ENCODE measurements at places on chromosomes 12 and 14. TPM values are rescaled to one million over a fixed set of nuclear protein-coding genes. Genes with fewer than 3 reads are reported as not detected.
A peak's percentile ranks its signal among the peaks of the same experiment; 100 is the strongest.

PRPH gene
- total RNA-seq: 2.3 TPM

POTEM gene
- not detected for total RNA-seq

C12orf56 gene
- total RNA-seq: not detected

SLC38A4 gene
- total RNA-seq: 2.7 TPM

EGLN3 gene
- 0.72 TPM for total RNA-seq

- H3K27me3 ChIP-seq: no peaks in the 10 kb centered on the region
- H3K4me3 ChIP-seq: no peak overlapping the region
- H3K27ac ChIP-seq: no peak overlapping the region
- no peaks in the 10 kb centered on the region for H3K36me3 ChIP-seq
- H3K4me1 ChIP-seq: peaks cover 33% of the 10 kb centered on the region
Observed at GRCh38 chr12:27012982-27013255, 1.3 kb downstream of the TM7SF3 start.

- peaks cover 4% of the 10 kb centered on the region for H3K4me1 ChIP-seq
- no peaks in the 10 kb centered on the region for H3K36me3 ChIP-seq
- no peak overlapping the region for H3K4me3 ChIP-seq
- no peak for DNase-seq
- H3K27me3 ChIP-seq: no peaks in the 10 kb centered on the region
Observed at GRCh38 chr12:115303723-115304309, 619.8 kb upstream of the TBX3 start.

GRCh38 chr14:105155681-105156413 is 12.7 kb downstream of the JAG2 start:
- no peak overlapping the region for H3K4me3 ChIP-seq
- H3K36me3 ChIP-seq: no peaks in the 10 kb centered on the region
- no peak overlapping the region for H3K27ac ChIP-seq
- H3K27me3 ChIP-seq: peaks cover 5% of the 10 kb centered on the region
- H3K4me1 ChIP-seq: no peaks in the 10 kb centered on the region

DNA sequence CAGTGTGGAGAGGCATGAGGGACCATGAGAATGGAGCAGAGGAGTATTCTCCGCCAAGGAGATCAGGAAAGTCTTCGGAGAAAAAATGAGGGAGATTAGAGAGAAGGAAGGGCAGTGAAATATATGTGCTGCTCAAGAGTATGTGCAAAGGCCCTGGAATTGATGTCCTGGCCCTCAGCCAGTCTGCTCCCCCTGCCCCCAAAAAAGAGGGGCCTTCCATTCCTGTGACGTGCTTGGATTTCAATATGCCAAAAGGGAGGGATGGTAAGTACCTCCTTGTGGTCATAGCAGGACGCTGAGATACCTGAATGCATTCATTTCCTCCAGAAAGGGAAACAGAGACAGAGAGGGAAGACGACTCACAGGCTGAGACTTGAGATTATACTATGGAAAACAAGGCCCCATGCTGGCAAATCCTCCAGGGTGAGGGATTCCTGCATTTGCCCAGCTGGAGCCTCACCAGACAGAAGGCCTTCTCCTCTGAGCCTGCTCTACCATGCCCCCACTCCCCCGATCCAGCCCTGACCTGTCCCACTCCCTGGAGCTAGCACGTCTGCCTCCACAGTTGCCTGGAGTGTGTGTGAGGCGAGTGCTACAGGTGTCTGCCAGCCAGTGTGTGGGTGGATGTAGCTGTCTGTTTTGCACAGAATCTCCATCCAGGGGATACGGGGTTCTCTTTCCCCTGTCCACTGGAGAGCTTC is 3.9 kb upstream of the RARG start:
- no peak for DNase-seq
- peaks cover 14% of the 10 kb centered on the region for H3K4me1 ChIP-seq
- H3K36me3 ChIP-seq: no peaks in the 10 kb centered on the region
- H3K4me3 ChIP-seq: no peak overlapping the region
- H3K27ac ChIP-seq: no peak overlapping the region
- no peaks in the 10 kb centered on the region for H3K27me3 ChIP-seq

DNA sequence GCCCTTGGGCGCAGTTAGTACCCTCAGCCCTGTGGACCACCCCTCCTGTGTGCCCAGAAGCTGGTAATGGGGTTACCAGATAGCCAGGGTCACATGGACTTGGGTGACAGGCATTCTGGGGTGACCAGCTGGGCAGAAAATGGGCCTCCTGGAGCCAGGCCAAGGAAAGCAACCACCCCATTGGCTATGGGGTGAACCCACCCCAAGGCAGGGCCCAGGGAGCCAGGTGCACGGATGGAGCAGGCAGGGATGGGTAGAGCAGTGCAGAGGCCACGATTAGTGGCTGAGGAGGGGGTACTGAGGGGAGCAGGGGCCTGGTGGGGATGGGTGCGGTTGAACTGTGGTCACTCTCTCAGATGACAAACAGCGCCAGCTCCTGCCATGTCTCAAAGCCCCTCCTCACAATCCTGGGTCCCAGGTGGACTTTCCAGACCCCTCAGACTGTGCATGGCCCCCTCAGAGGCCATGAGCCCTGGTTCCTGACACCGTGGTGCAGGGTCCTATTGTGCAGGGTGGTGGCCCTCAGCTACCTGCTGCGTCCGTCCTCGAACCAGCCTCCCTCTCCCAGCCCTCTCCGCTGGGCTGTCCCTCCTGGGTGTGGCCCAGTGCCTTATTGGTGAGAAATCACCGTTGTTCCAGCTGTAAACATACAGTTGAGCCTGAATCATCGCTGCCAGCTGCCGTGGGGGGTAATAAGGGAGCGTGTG is 23.4 kb upstream of the BEGAIN start:
- H3K4me3 ChIP-seq: no peak overlapping the region
- peak; percentile 5 for DNase-seq
- H3K4me1 ChIP-seq: no peaks in the 10 kb centered on the region
- no peak overlapping the region for H3K27ac ChIP-seq

DNA sequence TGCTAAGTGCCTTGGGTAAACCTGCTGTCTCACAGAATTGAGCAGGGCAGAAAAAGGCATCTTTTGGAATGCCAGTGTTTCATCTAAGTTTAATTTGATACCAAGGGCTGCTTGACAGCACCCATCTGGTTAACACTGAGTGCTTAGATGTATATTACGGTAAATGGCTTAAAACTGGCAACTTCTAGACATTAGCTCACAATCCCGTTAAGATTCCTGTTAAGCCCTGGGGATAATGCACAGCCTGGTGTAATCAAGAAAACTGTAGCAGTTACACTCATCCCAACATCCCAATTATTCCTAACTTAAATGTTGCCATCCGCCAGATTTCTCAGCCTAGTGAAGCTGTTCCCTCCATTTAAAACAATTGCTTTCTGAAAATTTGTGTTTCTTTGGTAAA is 29.9 kb downstream of the PPFIBP1 start:
- H3K4me3 ChIP-seq: no peak overlapping the region
- peaks cover 77% of the 10 kb centered on the region for H3K4me1 ChIP-seq
- H3K27me3 ChIP-seq: no peaks in the 10 kb centered on the region
- no peaks in the 10 kb centered on the region for H3K36me3 ChIP-seq
- no peak for DNase-seq
- peak overlapping the region; percentile 8 for H3K27ac ChIP-seq

GRCh38 chr12:14417715-14418114 is 52.2 kb downstream of the ATF7IP start:
- H3K27ac ChIP-seq: no peak overlapping the region
- no peak overlapping the region for H3K4me3 ChIP-seq
- H3K4me1 ChIP-seq: peaks cover 5% of the 10 kb centered on the region
- no peaks in the 10 kb centered on the region for H3K36me3 ChIP-seq
- peak; percentile 91 for DNase-seq
- H3K27me3 ChIP-seq: no peaks in the 10 kb centered on the region

DNA sequence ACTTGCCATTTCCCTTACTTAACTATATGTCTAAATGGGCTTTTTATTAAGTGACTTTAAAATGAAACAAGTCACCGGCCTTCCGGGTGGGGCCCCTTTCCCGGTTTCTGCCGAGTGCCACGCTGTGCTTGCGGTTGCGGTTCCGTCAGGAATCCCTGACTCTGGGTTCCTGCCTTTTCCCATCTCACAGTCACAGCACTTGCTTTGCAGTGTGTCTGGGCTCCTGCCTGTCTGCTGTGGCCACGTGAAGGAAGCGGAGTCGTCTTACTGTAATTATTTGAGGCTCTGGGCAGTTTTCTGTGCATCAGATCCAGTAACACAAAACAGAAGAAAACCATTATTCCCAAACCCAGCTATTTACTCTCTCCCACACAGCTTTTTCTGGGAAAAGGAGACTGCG is 44.0 kb upstream of the FRMD6 start:
- no peaks in the 10 kb centered on the region for H3K36me3 ChIP-seq
- no peak for DNase-seq
- no peaks in the 10 kb centered on the region for H3K27me3 ChIP-seq

GRCh38 chr14:99467336-99468078 is 13.2 kb downstream of the SETD3 start:
- no peaks in the 10 kb centered on the region for H3K36me3 ChIP-seq
- H3K4me1 ChIP-seq: peaks cover 14% of the 10 kb centered on the region
- H3K4me3 ChIP-seq: no peak overlapping the region
- no peak overlapping the region for H3K27ac ChIP-seq
- DNase-seq: no peak

- no peak overlapping the region for H3K4me3 ChIP-seq
- no peaks in the 10 kb centered on the region for H3K4me1 ChIP-seq
- DNase-seq: no peak
- no peaks in the 10 kb centered on the region for H3K36me3 ChIP-seq
- no peak overlapping the region for H3K27ac ChIP-seq
Observed at GRCh38 chr12:129373746-129374145, 520.5 kb downstream of the GLT1D1 start.

DNA sequence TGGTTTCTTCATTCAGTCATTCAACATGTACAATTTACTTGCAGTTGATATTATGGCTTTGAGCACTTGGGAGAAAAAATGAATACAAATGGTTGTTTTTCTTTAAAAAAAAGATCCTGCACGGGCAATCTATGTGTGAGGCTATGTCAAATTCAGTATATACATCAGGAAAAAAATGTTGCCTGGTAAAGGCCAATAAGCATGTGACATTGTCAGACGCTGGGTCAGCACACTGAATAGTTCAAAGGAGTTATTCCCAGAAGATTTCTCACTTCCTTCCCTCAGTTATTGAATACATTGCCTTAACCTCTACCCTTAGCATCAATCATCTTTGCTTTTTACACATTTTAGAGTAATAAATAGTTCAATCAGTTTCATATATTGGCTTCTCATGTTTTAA is 319.2 kb downstream of the NUAK1 start:
- no peaks in the 10 kb centered on the region for H3K36me3 ChIP-seq
- H3K4me3 ChIP-seq: no peak overlapping the region
- DNase-seq: no peak

GRCh38 chr12:4118017-4118510 is 155.5 kb upstream of the CCND2 start:
- H3K4me3 ChIP-seq: no peak overlapping the region
- H3K4me1 ChIP-seq: no peaks in the 10 kb centered on the region
- no peaks in the 10 kb centered on the region for H3K36me3 ChIP-seq
- H3K27ac ChIP-seq: no peak overlapping the region
- peaks cover 6% of the 10 kb centered on the region for H3K27me3 ChIP-seq
- DNase-seq: peak; percentile 60

DNA sequence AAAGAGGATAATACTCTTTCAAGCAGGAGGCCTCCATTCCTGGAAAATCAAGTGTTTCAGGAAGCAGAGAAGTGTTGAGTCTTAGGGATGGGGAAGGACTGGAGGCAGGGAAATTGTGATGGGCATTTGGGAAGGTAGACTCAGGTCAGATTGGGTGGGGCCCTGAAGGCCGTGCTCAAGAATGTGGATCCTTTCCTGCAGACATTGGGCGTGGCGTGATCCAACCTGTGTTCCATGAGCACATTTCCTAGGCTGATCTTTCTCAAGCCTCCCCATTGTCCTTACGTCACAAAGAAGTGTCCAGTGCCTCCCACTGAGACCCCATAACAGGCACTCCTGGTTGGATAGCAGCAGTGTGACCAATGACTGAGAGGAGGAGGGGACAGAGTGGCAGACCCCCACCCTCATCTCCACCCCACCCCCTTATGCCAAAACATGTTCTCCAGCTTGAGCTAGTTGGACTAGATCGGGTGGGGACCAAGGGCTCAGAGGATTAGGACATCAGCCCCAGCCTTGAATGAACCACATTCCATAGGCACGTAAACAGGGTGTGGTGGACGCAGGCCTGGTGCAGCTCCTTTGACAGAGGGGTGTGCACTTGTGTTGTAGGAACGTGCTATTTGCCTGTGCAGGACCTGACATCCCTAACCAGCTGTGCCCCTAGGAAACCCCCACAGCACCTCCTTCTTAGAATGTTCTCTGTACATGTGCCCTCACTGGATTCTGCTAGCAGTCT is 76.8 kb downstream of the TTC9 start:
- H3K27ac ChIP-seq: no peak overlapping the region
- H3K27me3 ChIP-seq: no peaks in the 10 kb centered on the region
- no peak overlapping the region for H3K4me3 ChIP-seq
- no peak for DNase-seq
- H3K36me3 ChIP-seq: no peaks in the 10 kb centered on the region

- H3K4me3 ChIP-seq: no peak overlapping the region
- no peak overlapping the region for H3K27ac ChIP-seq
- peaks cover 69% of the 10 kb centered on the region for H3K4me1 ChIP-seq
- no peak for DNase-seq
- no peaks in the 10 kb centered on the region for H3K27me3 ChIP-seq
Observed at GRCh38 chr14:69650948-69651369, 39.6 kb downstream of the SUSD6 start.

DNA sequence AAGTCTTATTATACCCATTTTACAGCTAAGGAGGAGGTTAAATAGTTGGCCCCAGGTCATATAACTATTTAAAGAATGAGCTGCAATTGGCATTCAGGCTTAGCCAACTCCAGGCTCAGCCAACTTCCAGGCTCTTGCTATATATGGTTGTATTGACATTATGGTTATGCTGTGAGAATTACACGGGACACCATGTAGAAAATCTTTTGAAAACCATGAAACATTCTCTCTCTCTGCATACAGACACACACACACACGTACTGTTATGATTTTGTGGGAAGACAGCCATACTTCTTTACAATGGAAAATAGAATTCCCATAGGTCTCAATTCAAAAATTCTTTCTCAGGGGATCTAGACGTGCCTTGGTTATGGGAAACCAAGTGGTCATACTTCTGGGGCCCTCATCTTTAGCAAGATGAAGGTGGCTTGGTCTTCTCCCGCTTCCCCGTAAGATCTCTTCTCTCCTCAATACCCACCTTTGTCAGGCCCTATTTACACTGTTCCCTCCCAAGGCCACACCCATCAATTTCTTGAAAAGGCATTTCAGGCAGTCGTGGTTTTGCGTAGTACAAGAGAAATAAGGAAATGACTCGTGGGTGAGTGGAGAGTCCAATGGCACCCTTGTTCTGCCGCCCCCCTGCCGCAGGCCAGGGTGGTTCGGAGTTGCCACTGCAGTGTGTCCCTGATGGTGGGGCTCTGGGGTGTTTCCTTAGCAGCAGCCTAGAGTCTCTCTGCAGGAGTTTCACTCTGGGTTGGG is 10.0 kb upstream of the GPRC5A start:
- no peaks in the 10 kb centered on the region for H3K36me3 ChIP-seq
- no peak for DNase-seq
- no peak overlapping the region for H3K27ac ChIP-seq
- no peak overlapping the region for H3K4me3 ChIP-seq
- H3K27me3 ChIP-seq: no peaks in the 10 kb centered on the region

Measured in adrenal gland (tissue), 19 donors.